Activated T-helper 17 cell treated with anti-CD3 and anti-CD28 coated beads, Interleukin-2, amount 50 U/mL, for 72 hours (primary cell): ENCODE measurements at places on chromosomes 16 and 17.
A peak's percentile ranks its signal among the peaks of the same experiment; 100 is the strongest.

- H3K4me1 ChIP-seq, result peaks cover 6% of the 10 kb centered on the region
- no peaks in the 10 kb centered on the region for H3K36me3 ChIP-seq
- no peak for ATAC-seq
Observed at GRCh38 chr17:60610473-60610872, 10.5 kb downstream of the PPM1D start.

- H3K4me3 ChIP-seq, result no peak overlapping the region
- no peaks in the 10 kb centered on the region for H3K27me3 ChIP-seq
- no peaks in the 10 kb centered on the region for H3K36me3 ChIP-seq
- no peaks in the 10 kb centered on the region for H3K4me1 ChIP-seq
- no peak for ATAC-seq
Observed at GRCh38 chr17:32298721-32299579, 33.3 kb downstream of the RHBDL3 start.

DNA sequence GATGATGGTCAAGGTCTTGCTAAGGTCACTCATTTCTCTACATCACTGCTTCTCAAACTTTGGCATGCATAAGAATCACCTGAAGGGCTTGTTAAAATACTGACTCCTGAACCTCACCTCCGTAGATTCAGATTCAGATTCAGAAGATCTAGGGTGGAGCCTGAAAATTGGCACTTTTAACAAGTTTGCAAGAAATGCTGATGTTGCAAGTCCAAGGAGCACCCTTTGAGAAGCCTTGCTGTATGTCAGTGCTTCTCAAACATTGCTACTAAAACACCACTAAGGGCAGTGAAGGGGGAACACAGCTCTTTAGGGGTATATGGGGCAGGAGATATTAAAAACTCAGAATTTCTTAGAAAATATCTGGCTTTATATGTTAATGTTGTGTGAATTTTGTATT is 13.7 kb upstream of the MYH1 start:
- H3K36me3 ChIP-seq, result no peaks in the 10 kb centered on the region
- no peak overlapping the region for H3K27ac ChIP-seq
- no peaks in the 10 kb centered on the region for H3K4me1 ChIP-seq
- ATAC-seq, result no peak
- H3K4me3 ChIP-seq, result no peak overlapping the region

DNA sequence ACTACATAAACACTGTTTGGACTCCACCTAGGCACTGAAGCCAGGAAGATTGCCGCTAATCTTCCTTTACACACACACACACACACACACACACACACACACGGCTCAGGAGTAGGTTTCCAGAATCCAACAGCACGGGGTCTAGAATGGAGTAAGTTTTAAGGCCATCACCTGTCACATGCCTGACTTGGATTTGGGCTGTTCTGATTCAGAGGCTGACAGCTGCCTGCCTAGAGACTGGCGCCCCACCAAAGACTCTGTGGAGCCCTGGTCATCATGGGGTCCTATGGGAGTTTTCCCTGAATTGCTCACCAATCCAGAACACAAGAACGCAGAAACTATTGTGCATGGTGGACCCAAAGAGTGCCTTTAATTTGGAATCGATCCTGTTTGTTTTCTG is 10.9 kb downstream of the CDRT4 start:
- H3K4me3 ChIP-seq, result no peak overlapping the region
- peaks cover 16% of the 10 kb centered on the region for H3K36me3 ChIP-seq
- no peak for ATAC-seq

DNA sequence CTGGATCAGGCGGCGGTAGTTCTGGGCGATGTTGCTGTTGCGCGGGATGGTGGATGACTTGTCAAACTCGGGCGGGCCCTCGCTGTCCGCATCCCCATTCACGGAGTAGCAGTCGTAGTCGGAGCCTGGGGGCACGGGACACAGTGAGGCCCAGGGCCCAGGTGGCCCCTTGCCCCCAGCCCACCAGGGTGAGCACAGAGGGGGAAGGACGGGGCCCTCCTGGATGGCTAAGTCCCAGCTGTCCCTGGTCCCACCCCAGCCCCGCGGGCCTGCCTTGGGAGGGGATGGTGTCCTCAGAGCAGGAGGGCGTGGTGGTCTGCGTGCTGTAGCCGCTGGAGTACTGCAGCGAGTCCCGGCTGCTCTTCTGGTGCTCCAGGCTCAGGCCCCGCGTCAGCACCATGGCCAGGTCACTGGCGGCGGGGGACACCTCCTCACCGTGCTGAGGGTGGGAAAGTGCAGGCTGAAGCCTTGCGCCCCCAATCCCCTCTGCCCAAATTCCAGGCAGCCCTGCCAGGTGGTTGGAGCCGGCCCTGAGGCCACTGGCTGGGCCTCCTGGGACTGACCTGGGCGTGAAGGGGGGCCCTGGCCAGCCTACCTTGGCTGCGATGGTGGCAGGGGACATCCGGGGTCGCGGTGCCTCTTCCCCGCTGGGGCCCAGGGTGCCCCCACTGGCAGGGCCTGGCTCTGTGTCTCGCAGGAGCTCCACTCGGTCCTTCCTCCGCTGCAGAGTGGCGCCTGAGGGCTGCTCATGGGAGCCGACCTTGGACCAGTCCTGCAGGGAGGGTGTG is 18.2 kb downstream of the IL34 start:
- H3K36me3 ChIP-seq, result no peaks in the 10 kb centered on the region
- H3K4me3 ChIP-seq, result no peak overlapping the region
- H3K4me1 ChIP-seq, result no peaks in the 10 kb centered on the region
- ATAC-seq, result no peak

- H3K36me3 ChIP-seq, result no peaks in the 10 kb centered on the region
- H3K27ac ChIP-seq, result peak overlapping the region; percentile 91
- no peaks in the 10 kb centered on the region for H3K27me3 ChIP-seq
- ATAC-seq, result peak; percentile 3
- H3K4me1 ChIP-seq, result peaks cover 29% of the 10 kb centered on the region
- H3K4me3 ChIP-seq, result peak overlapping the region; percentile 85
Observed at GRCh38 chr17:76251478-76252039, 11.3 kb upstream of the RNF157 start.

GRCh38 chr16:3807425-3808123 is 72.9 kb downstream of the CREBBP start:
- peak; percentile 72 for ATAC-seq
- H3K27me3 ChIP-seq, result no peaks in the 10 kb centered on the region
- peak overlapping the region; percentile 85 for H3K27ac ChIP-seq
- H3K4me3 ChIP-seq, result peak overlapping the region; percentile 70
- peaks cover 66% of the 10 kb centered on the region for H3K36me3 ChIP-seq

DNA sequence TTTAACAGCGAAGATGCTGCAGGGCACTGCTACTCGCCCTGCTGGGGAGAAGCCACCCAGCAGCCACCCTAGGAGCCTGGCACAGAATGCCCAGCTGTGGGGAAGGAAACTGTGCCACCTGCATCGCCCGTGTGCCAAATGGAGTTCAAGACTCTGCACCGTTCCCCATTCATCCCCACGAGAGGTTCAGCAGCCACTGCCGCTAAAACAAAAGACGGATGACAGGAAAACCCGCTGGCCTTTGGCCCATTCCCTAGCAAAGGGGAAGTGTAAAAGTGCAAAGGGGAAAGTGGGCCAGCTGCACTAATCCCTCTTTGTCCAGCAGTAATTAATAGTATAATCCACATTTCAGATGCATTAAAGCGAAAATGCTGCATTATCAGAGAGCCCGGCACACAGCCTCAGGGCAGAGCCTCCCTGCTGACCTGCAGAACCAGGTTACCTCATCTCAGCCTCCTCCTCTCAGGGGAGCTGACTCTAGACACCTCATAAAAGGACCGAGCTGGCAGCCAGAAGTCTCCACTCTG is 37.7 kb downstream of the ZFHX3 start:
- ATAC-seq, result no peak
- no peaks in the 10 kb centered on the region for H3K36me3 ChIP-seq
- no peak overlapping the region for H3K27ac ChIP-seq
- peaks cover 3% of the 10 kb centered on the region for H3K27me3 ChIP-seq
- no peak overlapping the region for H3K4me3 ChIP-seq

DNA sequence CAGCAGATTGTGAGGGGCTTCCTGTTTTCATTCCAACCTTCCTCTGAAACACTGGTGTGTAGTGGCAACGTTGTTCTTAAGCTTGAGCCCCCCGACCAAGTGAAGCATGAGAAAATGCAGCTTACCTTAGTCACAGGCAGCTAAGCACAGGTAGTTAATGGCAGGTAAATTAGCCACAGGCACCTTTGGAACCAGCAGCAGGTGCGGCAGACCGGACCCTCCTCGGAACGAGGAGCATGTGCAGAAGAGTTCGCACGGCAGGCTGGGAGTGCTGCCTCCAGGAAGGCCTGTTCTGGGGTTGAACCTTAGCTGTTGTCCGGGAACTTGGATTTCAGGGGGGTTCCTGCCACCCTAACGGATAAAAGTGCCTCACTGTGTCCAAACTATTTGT is 7.2 kb upstream of the IRF8 start:
- no peak overlapping the region for H3K27ac ChIP-seq
- no peak overlapping the region for H3K4me3 ChIP-seq
- H3K36me3 ChIP-seq, result no peaks in the 10 kb centered on the region

DNA sequence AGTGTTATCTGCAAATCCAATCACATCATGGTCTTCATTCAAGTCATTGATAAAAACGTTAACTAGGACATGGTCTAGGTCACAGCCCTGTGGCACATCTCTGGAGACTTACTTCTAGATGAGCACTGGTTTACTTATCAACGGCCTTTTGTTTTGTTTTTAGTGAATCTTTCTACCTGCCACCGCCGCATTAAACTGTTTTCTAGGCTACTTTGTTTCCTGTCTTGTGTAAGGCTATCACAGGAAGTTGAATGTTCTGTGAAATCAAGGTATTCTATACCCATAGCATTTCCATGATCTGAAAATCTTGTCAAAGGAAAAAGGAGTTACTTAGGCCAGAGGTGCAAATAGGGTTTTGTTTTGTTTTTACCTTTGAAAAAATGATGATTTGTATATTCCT is 26.9 kb downstream of the SOCS3 start:
- peak overlapping the region; percentile 56 for H3K4me3 ChIP-seq
- H3K27ac ChIP-seq, result peak overlapping the region; percentile 83
- ATAC-seq, result peak; percentile 24
- H3K4me1 ChIP-seq, result peaks cover 22% of the 10 kb centered on the region

DNA sequence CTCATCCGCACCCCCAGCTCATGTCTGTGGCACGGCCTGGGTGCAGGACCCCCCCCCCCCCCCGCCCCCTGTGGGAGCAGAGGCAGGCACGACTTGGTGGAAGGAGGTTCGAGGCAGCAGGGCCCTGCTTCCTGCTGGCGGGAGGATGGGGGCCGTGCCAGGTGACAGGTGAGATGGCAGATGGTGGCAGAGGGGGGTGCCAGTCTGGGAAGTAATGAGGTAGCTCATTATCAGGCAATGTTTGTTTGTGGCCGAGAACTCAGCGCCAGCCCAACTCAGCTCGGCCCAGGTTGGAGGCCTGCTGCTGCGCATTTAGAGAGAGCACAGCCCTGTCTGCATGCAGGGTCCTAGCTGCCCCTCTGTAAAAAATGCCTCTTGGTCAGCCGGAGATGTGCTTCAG is 40.1 kb upstream of the JPH3 start:
- H3K27me3 ChIP-seq, result peaks cover 9% of the 10 kb centered on the region
- peaks cover 13% of the 10 kb centered on the region for H3K4me1 ChIP-seq
- H3K27ac ChIP-seq, result no peak overlapping the region
- no peak overlapping the region for H3K4me3 ChIP-seq
- no peak for ATAC-seq

- no peaks in the 10 kb centered on the region for H3K36me3 ChIP-seq
- peaks cover 14% of the 10 kb centered on the region for H3K4me1 ChIP-seq
- H3K4me3 ChIP-seq, result peak overlapping the region; percentile 77
- peak overlapping the region; percentile 73 for H3K27ac ChIP-seq
Observed at GRCh38 chr16:67666032-67666551, 458 bp downstream of the ENKD1 start.

GRCh38 chr16:16910666-16911065 is 531.7 kb downstream of the NPIPA7 start:
- ATAC-seq, result no peak
- H3K4me3 ChIP-seq, result no peak overlapping the region
- H3K4me1 ChIP-seq, result no peaks in the 10 kb centered on the region

DNA sequence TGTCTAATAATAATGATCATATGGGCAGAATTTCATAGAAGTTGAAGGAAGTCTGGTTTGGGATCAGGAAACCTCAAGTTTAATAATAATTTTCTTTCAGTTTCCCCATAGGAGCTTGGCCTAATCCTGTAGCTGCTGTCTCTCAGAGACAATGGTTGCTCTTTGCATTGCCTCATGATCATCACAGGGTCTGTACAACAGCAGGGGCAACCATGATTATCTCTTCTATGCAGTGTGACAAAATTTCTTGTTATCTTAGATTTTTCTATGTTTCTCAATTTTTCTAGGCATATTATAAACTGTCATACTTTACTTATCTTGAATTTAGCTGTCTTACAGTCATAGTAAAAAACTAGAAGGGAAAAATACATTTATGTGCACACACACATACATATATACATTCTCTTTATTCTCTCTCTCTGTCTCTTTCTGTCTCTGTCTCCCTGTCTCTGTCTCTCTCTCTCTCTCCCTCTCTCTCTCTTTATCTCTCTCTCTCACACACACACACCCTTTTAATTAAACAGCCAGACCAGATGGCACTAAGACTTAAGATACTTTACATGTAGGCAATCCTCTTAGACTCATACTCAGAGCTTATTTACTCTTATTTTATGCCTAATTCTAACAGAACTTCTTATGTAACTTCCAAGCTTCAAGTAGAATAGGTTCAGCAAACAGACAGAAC is 30.5 kb downstream of the SMIM36 start:
- H3K4me1 ChIP-seq, result no peaks in the 10 kb centered on the region
- no peaks in the 10 kb centered on the region for H3K36me3 ChIP-seq
- no peak overlapping the region for H3K27ac ChIP-seq
- no peak overlapping the region for H3K4me3 ChIP-seq
- peaks cover 14% of the 10 kb centered on the region for H3K27me3 ChIP-seq

GRCh38 chr17:71639865-71640264 is 481.0 kb upstream of the SOX9 start:
- no peak for ATAC-seq

DNA sequence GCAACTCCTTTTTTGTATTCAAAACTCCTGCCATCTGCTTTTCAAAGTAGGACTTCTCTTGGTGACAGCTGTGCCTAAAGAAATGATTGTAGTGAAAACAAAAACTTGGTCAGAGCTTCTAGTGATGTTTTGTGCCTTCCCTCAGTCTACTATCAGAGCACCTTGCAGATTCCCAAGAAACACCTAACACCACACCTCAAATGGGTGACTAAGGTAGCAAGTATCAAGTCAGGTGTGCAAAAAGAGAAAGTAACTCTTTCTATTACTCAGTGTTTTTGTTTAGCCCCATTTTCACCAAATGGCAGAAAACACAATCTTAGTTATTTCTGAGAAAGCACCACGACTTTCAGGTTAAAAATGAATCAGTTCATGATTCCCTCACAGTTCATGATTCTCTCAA is 2.0 kb upstream of the PMFBP1 start:
- no peak overlapping the region for H3K4me3 ChIP-seq
- peak; percentile 57 for ATAC-seq
- H3K4me1 ChIP-seq, result peaks cover 8% of the 10 kb centered on the region
- no peaks in the 10 kb centered on the region for H3K27me3 ChIP-seq
- peak overlapping the region; percentile 75 for H3K27ac ChIP-seq
- H3K36me3 ChIP-seq, result no peaks in the 10 kb centered on the region

DNA sequence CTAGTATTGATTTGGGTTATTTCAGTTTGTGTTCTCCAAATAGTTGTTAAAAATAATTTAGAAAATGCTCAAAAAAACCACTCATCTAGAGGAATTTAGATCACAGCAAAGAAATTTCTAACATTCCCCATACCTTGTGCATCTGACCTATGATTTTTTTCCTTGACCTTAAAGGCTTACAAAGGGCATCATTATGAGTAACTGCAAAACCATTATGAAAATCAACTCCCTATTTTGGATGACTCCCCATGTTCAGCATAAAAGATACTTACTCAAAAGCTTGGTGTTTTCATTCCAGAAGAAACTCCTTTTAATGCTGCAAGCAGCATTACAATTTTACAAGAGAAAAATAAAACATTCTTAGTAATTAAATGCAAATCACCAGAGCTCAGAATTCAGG is 83.2 kb downstream of the GRIN2A start:
- peaks cover 4% of the 10 kb centered on the region for H3K27me3 ChIP-seq
- H3K27ac ChIP-seq, result no peak overlapping the region
- H3K4me1 ChIP-seq, result no peaks in the 10 kb centered on the region
- H3K4me3 ChIP-seq, result no peak overlapping the region
- ATAC-seq, result no peak
